ENCODE measurements at places on chromosomes 4 and X.

- DNase-seq = no peak
Observed at GRCh38 chr4:31442236-31442635, 722.1 kb downstream of the PCDH7 start.

DNA sequence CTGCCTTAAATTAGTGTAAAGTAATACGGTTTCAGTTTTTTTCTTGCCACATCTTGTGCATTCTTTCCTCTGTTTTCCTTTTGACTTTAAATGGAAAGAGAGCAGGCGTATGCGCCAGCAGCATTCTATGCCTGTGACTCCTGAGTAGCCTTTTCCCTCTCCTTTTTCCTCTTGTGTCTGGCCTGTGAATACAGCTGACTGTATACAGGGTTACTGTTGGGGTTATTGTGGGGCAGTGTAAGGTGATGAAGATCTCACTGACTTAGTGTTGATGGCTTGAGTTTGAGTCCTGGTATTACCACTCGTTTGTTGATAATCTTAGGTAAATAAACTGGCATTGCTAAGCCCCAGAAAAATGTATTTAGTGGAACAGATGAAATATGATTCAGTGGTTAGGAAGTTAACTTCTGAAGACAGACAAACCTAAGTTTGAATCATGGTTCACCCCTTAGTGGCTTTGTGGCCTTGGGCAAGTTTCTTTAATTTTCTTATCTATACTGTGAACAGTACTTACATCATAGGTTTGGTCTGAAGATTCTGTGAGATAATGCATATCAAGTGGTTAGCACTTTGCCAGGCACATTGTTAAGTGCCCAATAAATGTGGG is 105.1 kb downstream of the FNIP2 start:
- no peak for DNase-seq

GRCh38 chr4:78788007-78788889 is 12.1 kb downstream of the BMP2K start:
- no peak for DNase-seq

DNA sequence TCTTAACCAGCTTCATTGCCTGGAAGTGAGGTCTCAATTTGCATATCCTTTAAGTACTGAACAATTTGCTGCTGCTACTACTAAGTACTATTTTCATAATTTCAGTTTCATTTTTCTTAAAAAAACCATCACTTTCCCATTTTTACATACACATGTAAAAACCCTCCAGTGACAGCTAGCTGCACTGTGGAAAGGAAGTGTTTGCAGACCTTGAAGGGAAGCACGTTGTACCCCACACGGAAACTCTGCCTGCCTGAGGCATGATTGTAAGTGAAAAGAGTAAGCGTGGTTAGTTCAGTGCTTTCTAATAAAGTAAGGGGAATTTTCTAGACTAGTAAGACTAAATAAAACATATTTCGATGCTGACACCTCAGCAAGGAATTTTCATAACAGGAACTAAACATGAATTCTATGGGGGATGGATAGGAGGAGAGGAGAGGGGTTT is 103.6 kb downstream of the RAPGEF2 start:
- no peak for DNase-seq

- peak; percentile 68 for DNase-seq
Observed at GRCh38 chr4:7280926-7281690, 88.8 kb downstream of the SORCS2 start.

DNA sequence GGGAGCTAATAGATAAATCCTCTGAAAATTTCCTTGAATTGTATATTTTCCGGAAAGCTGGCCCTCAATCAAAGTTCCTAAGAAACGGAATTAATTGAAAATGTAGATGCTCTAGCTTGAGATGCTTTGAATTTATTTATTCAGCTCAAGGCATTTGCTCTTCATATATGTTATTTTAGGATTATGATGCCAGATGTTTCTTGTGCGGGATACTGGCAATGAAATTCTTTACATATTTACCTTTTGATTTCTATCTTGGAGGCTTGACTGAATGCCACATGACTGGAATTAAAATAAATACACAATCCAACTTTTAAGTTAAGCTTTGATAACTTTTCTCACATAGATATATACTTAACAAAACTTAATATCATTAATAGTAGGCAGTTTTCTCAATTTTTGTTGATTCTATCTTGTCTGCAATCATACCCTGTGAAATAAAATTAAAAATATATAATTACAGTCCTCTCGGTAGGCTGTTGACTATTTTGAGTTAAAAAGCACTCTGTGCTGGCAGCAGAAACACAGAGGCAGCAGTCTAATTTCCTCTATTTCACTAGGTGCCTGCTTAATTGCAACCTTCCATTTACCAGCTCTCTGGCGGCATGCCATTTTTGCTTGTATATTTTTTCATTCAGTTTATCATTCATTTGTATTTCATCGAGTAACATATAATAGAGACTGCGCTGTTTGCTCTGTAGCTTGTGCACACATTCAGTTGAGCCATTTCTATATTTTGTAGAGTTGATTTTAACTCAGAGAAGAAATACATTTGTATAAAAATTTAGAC is 991.5 kb downstream of the ADGRL3 start:
- peak; percentile 69 for DNase-seq

GRCh38 chr4:101127176-101127790 is 220.0 kb downstream of the PPP3CA start:
- DNase-seq = no peak

GRCh38 chr4:184699941-184700340 is 34.0 kb downstream of the CENPU start:
- no peak for DNase-seq

DNA sequence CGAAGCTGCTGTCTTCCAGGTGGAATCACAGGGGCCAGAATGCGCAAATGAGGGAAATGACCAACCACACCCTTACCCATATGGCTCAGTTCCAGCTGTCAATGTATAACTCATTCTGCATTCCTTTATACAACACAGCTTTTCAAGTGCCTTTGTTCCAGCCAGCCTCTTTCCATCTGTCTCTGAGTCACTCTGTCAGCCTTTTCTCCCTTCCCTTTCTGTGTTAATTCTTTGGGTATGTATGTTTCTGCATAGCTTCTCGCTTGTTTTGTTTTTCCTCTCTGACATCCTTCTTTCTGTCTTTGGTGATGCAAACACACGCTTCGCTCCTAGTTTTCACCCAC is 54.5 kb downstream of the RS1 start:
- no peak for DNase-seq

GRCh38 chrX:150184491-150184890 is 178.6 kb upstream of the MAMLD1 start:
- DNase-seq = no peak

- no peak for DNase-seq
Observed at GRCh38 chr4:1512738-1513660, 106.8 kb upstream of the NKX1-1 start.

DNA sequence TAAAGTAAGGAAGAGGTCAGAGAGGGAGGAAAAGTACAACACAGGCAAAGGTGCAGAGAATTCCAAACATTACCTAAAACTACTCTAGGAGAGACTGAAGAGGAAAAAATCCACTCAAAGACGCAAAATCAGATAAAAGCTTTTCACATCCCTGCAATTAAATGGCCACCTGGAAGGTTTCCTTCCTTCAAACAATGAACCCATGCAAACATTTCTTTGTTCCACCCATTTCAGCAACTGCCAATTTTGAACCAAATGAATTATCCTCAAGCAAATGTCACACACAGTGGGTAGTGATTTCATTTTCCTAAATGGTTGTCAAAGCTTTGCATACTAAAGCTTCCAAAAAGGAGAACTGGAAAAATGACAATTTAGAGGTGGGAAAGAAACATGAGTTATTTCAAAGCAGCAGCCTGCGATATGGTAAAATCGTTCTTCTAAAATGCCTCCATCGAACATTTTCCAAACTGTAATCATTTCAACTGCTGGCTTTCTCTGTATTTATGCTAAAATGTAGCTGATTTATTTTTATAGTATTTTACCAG is 45.0 kb downstream of the APBB2 start:
- peak; percentile 37 for DNase-seq

DNA sequence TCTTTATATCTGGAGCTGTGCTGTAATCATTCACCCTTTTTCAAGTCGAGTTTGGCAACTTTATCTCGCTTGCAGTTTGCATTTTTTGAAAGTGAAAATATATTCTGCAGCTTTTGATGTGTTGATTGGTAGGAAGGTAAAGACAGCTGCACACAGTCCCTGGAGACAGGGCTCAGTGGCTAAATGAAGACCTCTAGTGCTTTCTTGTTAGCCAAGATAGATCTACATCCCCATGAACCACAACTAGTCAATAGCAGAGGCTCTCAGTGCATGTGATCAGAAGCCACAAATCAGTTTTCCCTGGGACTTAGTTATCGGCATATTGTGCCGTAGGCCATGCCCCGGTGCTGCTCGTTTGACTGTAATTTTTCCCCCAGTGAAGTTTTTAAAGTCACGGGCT is 587.7 kb upstream of the PITX2 start:
- DNase-seq = no peak

DNA sequence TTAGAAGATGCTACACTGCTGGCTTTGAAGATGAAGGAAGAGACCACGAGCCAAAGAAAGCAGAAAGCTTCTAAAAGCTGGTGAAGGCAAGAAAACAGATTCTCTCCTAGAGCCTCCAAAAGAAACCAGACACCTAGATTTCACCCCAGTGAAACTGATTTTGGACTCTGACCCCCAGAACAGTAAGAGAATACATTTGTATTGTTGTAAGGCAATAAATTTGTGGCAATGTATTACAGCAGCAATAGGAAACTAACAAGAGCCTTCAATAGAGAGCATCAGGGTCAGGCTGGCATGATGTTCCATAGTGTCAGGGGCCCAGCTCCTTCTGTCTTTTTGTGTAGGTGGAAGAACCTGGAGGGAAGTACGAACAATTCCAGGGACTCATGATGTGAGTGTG is 6.0 kb upstream of the TEC start:
- no peak for DNase-seq

GRCh38 chr4:24837336-24837735 is 42.0 kb downstream of the SOD3 start:
- DNase-seq = no peak

DNA sequence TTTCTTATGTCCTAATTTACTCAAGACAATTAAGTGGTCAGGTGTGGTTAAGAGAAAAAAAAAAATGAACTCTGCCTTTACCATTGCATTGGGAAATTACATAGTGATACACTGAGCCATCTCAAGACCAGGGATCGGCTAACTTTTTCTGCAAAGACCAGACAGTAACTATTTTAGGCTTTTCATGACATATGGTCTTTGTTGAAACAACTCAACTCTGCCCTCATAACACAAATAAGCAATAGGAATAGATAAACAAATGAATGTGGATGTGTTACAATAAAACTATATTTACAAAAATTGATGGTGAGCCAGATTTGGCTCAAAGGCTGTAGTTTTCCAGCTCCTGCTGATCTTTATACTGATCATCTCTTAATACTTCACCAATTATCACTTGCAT is 632.6 kb upstream of the INTU start:
- no peak for DNase-seq

GRCh38 chr4:145786261-145786660 is 106.3 kb downstream of the C4orf51 start:
- no peak for DNase-seq

GRCh38 chrX:153353416-153353815 is 19.5 kb downstream of the ZNF275 start:
- DNase-seq = no peak

DNA sequence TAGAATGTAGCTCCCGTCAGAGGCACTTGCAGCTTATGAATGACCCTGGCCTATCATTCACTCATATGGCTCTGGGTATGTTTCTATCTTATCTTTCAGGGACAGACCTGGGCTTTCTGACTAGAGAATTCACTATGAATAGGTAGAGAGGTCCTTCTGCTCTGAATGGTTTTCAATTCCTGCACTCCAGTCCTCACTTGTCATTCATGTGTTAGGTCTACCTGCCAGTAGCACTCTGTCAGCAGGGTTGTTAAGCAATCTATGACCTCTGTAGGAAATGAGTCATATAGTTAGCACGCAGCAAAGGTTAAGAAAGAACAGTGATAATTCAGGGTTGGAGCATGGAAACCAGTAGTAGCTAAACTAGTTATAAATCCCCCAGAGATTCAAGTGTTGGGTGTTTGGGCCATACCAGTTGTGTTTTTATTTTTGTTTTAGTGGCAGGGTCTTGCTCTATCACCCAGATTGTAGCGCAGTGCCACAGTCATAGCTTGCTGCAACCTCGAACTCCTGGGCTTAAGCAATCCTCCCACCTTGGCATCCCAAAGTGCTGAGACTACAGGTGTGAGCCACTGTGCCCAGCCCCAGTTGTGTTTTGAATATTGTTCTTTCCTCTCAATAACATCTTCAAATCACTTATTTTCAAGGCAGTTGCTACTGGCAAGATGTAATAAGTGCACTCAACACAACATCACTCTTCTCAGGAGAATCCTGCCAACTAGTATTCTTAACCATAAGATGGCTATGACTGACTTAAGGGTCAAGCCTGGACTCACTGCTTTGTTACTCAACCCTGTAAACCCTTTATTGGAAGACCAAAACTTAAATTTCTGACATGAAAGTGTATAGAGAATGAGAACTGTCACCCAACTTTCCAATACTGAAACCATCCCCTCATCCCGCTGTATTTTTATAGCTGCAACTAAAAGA is 25.1 kb downstream of the ARL13A start:
- no peak for DNase-seq

GRCh38 chr4:72935462-72935861 is 134.1 kb downstream of the COX18 start:
- no peak for DNase-seq

DNA sequence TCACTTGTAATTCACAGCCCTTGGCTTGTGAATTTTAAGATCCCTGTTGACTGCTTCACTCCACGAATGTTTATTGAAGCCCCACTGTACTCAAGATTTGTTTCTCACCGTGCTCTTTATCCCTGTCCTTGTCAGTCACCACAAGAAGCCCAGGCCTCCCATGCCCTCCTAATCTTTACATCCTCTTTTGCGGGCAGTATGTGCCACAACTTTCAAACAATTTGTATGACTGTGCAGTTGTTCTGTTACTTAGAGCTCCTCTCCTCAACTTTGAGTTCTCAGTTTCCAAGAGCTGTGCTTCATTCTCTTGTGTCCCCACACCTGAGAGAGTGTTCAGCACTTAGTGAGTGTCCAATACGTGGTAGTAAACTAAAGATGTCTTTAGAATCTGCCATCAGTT is 467.7 kb downstream of the NKX6-1 start:
- DNase-seq = no peak

- peak; percentile 31 for DNase-seq
Observed at GRCh38 chr4:88457307-88458103, 586 bp downstream of the HERC5 start.

DNA sequence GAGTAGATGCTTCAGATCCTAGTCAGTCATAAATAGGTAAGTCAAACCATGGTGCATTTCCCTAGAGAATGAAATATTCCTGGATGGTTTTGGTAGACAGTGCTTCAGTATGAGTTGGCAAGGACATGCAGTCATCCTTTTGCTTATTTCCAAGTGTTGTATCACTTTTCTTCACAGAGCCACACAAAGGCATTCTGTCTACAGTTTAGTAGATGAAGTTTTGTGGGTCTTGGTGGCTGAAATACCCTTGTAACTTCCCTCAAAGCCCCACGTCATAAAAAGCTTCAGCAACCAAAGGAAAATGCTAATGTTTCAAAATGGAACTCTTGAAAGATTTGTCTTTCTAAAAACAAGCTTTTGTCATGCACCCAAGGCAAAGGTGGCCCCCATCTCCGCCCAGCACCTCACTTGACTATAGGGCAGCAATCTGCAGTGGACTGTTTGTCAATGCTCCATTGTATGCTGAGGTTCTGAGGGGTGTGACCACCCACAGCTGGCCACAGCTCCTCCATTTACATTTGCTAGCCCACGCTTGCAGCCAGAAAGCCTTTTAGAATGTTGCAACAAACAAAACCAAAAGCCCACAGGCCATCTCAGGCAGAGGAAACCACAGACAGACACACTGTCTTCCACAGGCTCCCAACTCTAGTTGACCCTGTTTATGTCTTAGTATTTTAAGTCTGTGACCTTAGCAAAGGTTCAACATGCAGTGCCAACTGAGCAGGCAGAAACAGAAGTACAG is 87.1 kb upstream of the FAM9C start:
- DNase-seq = no peak

- no peak for DNase-seq
Observed at GRCh38 chr4:140061194-140061593, 92.8 kb downstream of the MAML3 start.
